ENCODE measurements at places on chromosomes 4 and X.

DNA sequence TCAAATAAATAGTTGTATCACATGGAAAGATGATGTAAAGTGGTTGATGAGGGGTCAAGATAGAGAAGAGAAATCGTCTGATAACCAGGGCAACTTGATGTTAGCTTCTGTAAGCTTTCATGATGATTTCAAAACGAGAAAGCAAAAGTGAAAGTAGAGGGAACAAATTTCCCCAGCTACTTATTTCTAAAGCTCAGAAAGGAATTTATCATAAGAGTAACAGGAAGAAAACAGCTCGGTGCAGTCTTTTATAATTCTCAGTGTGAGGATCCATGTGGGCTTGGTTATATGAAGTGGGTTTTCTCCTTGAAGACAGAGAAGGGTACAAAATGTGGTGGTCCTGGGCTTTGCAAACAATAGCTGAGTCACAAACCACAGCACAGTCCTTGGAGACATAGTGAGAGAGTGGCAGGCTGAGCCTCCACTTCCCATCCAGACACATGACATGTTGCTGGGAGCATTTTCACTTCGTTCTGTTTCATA, 32.1 kb upstream of the GLRA2 start:
- no peak for DNase-seq

- DNase-seq: no peak
Observed at GRCh38 chr4:151744614-151745013, 16.2 kb downstream of the GATB start.

- no peak for DNase-seq
Observed at GRCh38 chr4:67087897-67088296, 457.4 kb downstream of the CENPC start.

DNA sequence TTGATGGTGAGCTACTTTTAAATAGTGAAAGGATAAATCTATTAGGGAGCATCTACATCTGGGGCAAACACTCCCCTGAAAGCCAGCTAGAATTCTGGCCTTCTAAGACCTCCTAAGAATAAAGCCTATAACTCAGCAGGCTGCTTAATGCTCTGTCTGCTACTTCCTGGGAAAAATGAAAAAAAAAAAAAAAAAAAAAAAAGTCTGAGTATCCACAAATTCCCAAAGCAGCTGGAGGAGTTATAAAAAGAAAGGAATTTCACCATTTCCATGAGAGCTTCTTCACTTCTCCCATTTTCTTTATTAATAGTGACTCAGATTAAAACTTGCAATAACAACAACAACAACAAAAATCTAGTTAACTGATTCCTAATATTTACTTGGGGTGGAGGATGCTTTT, 511.2 kb downstream of the INPP4B start:
- no peak for DNase-seq

DNA sequence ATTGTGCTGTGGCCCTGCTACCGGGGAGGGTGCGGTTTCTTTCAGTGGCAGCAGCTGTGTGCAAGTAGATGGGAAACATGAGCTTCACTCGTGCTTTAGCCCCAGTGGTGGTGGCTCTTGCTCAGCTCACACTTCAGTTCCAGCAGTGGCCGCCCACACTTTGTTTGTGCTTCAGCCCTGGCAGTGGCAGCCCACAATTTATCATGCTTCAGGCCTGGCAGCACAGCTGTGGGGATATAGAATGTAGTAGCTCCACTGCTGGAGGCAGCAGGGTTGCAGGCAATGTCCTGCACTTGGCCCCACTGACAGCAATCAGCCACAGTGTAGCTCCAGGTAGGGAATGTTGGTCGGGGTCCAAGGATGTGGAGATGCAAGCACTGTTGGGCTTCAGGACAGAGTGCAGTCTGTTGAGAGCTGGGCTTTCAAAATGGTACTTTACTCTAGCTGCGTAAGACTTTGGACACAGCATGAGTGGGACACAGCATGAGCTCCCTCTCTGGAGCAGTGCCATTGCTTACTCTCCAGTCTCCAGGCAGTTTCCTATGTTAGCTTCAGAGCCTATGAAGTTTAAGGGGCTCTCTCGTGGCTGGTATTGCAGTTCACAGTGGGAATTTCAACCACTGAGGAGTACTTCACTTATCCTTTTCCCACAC, 413.1 kb downstream of the PDGFC start:
- no peak for DNase-seq

GRCh38 chr4:123651066-123651465, 254.5 kb downstream of the SPRY1 start:
- no peak for DNase-seq

Measured in activated T-helper 1 cell treated with anti-CD3 and anti-CD28 coated beads, Interleukin-2, amount 50 U/mL, for 16 hours (primary cell).